ENCODE measurements at places on chromosomes 5 and 9.
A peak's percentile ranks its signal among the peaks of the same experiment; 100 is the strongest.

- DNase-seq, result peak; percentile 82
Measured at GRCh38 chr5:89065919-89066318, 182.9 kb upstream of the MEF2C start.

- no peak for DNase-seq
Measured at GRCh38 chr5:168598639-168599038, 19.5 kb upstream of the PANK3 start.

GRCh38 chr5:169970339-169970738 lies 10.0 kb downstream of the INSYN2B start:
- DNase-seq, result peak; percentile 18

GRCh38 chr9:104921067-104921741 lies 6.8 kb downstream of the ABCA1 start:
- DNase-seq, result peak; percentile 54

GRCh38 chr5:136033848-136034247 lies 5.1 kb downstream of the TGFBI start:
- DNase-seq, result peak; percentile 36

DNA sequence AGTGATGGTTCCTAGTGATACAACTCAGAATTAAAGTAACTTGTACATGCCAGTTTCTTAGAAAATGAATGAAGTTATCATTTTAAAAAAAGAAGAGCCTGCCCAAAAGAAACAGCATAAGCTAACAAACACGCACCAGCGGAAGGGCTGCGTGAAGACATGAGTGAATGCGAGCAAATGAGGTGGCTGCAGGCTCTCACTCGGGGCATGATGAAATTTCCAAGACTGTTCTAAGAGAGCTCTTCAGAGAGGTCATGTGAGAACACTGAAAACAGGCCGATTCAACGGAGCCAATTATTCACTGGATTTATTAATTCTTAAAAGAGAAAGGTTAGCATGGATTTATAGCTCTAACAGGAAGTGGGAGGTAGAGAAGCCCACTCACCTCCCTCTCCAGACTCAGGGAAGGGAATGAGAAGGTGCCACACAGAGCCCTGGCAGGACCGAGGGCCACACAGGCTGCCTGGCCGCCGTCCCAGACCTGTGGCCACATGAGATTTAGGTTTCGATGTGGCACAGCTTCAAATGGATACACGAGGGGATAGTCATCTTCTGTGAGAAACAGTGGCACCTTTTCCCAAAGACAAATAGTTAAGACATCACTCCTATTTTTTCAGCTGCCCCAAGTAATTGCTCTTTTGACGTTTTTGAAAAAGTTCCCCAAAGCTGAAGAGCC lies 55.5 kb downstream of the HABP4 start:
- DNase-seq, result no peak

GRCh38 chr5:56323505-56323904 lies 90.4 kb upstream of the ANKRD55 start:
- DNase-seq, result no peak

- DNase-seq, result no peak
Measured at GRCh38 chr9:108184941-108185340, 670.8 kb downstream of the ACTL7B start.

DNA sequence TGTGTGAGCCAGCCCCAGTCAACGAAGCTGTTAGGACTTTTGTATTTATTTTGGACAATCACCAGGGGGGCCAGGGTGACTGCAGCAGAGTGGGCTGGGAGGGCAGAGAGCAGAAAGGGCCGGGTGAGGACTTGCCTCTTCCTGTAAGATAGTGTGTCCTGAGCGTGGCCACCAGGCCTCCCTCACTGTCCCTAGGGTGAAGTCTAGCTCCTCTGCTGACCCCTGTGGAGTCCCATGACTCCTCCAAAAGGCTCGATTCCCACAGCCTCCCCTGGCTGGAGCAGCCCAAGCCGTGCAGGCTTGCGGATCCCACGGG lies 147.8 kb downstream of the RXRA start:
- DNase-seq, result no peak

DNA sequence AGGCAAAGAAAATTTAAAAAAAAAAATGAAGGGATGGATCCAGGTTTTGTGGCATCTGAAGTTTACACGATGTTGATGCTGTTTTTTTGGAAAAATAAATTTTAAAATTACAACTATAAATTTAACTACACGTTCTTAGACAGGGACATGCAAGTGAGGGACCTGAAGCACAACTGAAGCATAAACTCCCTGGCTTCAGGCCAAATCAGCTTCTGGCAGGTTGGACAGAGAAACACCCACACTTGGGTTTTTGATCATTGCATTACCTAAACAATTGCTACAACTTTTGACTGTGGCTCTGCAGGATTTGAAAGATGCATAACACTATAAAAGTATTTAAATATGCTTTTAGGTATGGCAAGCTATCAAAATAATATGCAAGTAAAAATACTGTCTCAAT lies 1318.3 kb upstream of the DMAC1 start:
- no peak for DNase-seq

DNA sequence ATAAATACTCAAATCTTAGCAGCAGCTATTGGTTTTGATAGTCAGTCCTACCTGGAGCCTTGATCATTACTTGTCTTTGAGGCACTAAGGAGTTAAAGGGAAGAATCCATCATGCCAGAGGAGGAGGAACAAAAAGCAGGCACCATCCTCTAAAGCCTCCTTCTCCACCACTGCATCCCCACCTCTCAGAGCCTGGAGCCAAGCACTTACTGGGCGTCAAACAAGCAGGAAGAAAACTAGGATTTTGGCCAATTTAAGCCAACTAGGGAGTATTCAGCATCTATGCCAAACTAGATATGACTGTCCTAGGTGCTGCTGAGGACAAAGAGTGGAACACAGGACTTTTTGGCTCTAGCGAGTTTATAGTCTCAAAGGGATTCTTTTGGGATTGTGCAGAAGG lies 152.5 kb downstream of the PPP2R2B start:
- DNase-seq, result no peak

- DNase-seq, result no peak
Measured at GRCh38 chr5:91179018-91179417, 204.1 kb downstream of the ARRDC3 start.

GRCh38 chr9:120916588-120916987 lies 10.0 kb downstream of the TRAF1 start:
- DNase-seq, result no peak

GRCh38 chr5:163631856-163632255 lies 126.4 kb downstream of the MAT2B start:
- DNase-seq, result no peak

- DNase-seq, result peak; percentile 92
Measured at GRCh38 chr5:402615-403359, 40.2 kb upstream of the EXOC3 start.

- DNase-seq, result no peak
Measured at GRCh38 chr5:157918811-157919742, 60.1 kb upstream of the CLINT1 start.

- DNase-seq, result no peak
Measured at GRCh38 chr9:28956116-28956880, 1383.0 kb upstream of the C9orf72 start.

GRCh38 chr9:113331780-113332179 lies 8.3 kb downstream of the WDR31 start:
- DNase-seq, result no peak

GRCh38 chr5:8317335-8317734 lies 448.4 kb downstream of the MTRR start:
- no peak for DNase-seq

DNA sequence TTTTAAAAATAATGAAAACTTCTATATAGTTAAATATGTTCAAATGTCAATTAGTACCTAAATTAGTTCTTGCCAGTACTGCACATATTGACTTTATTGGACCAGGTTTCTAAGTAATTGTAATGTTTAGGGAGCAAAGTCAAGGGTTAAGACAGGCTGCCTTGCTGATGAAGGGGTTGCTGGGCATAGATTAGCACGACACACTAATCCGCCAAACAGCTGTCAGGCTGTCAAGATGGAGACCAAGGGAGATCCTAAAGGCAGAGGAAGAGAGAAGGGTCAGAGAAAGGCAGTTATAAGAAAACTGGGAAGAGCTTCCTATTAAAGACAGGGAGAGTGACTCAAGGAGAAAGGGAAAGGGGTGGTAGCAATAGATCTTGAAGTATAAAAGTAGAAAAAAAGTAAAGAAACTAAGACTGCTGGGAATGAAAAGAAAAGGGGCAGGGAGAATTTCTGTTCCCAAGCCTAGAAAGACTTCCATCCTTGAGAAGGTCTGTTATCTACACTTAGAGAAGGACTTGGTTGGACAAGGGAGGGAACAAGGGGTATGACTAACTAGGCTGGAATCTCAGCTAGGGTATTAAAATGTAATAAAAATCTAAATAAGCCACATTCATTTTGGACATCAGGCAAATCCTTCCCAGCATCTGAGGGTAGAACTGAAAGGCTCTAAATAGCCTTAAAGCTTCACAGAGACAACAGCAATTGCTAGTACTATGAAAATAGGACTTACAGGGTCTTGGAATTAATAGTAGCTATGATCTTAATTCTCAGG lies 188.7 kb downstream of the FBXL17 start:
- no peak for DNase-seq

DNA sequence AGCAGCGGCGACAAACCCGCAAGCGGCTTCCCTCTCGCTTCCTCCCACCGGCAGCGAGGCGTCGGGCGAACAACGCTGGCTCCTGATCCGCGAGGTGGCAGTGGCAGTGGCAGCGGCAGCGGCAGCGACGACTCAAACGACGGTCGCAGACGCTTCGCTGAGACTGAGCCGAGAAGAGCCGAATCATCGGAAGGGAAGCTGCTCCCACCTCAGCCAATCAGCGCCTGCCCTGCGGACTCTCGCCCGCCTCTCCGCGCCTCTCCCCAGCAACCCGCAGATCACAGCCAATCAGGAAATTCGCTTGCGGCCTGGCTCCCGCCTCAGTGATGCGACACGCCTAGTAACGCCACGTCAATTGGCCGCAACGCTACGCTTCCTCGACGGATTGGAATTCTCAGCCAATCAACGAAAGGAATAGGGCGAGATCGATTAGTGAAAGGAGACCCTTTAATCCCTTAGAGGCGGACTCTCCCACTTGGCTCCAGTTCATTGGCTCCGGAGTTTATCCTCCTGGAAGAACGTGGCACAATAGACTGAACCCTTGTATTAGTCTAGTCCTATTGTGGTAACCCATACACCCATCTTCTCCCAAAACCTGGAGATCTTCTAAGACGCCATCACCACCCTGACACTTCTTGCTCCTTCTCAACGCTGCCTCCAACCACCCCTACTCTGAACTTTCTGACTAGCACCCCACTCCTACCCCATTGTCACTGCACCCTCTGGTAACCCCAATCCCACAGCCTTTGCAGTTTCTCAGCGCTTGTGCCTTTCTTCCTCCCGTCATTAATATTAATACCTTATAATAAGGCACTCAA lies at the start of gene VCP:
Gene VCP, minus strand, starts transcription at position 165 of the 818 bp plus-strand sequence. CDS start 272 bp downstream, outside the sequence.
- DNase-seq, result peak; percentile 99

- DNase-seq, result no peak
Measured at GRCh38 chr9:113931140-113931539, 55.0 kb downstream of the ZNF618 start.

DNA sequence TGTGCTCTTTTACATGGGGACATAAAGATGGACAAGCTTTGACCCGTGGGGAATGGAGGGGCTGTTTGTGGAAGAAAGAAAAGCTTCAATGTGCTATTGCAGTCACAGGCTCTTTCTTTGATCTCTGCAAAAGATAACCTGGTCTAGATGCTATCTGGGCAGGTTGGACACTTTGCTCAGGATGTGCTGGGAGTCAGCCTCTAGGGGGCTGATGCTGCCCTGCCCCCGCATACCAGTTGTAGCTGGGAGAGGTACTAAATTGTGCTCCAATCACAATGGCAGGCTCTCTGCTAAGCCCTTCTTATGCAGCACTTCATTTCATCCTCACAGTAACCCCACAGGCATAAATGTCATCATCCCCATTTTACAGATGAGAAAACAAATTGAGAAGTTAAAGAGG lies 67.2 kb downstream of the PSD2 start:
- no peak for DNase-seq

DNA sequence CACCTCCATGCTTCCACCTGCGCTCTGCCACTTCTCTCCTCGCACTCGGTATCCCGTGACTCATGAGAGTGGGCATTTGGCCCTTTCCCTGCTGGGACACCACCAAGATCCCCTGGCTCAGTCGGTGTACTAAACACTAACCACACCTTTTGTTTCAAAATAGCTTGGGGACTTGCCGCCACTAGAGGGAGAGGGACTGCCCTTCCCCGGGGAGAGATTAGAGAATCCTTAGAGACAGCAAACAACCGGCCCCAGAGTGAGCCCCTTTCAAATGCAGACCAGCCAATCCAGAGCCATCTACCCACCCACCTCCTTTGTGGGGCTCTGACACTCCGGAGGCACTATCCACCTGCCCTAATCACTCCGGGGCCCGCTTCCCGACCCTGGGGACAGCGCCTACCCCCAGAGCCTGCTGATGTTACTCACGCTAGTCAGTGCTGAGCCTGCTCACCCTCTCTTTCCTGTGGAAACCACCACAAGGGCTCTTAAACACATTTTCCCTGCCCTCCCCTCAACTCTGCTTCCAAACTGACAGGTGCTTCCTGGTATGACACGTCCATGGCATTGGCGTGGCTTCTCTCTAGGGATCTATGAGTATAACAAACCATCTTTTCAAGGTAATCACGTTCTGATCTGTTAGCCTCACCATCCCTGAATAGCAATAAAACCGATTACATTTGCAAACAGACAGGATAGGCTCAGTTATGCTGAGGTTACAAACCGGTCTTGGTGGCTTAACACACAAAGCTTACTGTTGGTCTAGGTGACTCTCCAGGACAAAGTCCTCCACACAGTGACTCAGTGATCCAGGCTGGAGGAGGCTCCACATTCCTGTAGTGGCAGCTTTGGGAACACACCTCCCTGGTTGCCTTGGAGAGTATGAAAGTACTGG lies 180.1 kb upstream of the MVB12B start:
- peak; percentile 61 for DNase-seq

GRCh38 chr5:23064710-23065109 lies 211.6 kb upstream of the CDH12 start:
- no peak for DNase-seq

- peak; percentile 22 for DNase-seq
Measured at GRCh38 chr9:94895668-94896067, 169.2 kb downstream of the AOPEP start.

DNA sequence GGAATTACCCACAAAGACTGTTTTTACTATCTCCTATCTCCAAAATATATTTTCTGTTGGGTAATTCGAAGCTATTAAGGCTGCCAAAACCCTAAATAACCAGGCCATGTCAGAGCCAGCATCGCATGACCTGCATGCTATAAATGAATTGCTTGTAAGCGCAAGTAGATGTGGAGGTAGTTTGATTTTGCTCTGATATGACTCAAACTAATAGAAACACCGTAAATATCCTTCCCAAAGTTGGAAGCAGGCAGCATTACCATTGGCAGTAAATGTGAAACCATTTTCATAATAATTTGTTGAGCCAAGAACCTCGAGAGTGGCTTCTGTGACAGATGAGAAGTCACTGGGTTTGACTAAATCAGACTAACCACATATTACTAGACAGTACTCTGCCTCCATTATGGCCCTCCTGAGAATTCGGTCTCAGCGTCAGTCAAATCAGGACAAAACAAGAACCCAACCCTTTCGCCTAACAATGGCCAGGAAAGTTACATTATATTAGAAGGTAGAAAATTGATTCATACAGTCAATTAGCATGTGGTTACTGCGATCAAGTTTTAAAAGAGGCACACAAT lies 289.8 kb downstream of the SPOCK1 start:
- no peak for DNase-seq

GRCh38 chr5:6459896-6460295 lies 11.2 kb downstream of the UBE2QL1 start:
- DNase-seq, result no peak

- peak; percentile 49 for DNase-seq
Measured at GRCh38 chr5:21919414-21920022, 933.6 kb downstream of the CDH12 start.

All from GM12865 (cell line).